MM.1S (cell line): ENCODE measurements at places on chromosomes 3 and 15.

DNA sequence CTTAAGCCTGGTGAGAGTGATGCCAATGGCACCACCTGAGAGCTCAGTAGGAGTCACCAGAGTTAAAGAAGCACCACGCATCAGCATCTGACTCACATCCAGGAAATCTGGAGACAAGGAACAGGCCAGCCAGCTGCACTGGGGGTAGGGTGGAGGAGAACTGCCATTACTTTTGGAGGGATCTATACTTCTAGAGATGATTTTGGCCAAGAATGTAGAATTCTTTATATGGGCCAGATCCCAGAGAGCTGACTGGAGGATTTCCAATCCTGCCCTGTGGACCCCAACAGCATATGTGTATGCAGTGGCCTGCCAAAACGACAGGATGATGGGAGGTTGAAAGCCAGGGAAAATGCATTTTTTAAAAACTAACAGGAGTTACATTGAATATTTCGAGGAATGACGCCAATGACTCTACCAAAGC is 29.8 kb downstream of the CCR3 start:
- DNase-seq = no peak

GRCh38 chr3:133463347-133463860 is 63.5 kb downstream of the BFSP2 start:
- peak; percentile 55 for DNase-seq

DNA sequence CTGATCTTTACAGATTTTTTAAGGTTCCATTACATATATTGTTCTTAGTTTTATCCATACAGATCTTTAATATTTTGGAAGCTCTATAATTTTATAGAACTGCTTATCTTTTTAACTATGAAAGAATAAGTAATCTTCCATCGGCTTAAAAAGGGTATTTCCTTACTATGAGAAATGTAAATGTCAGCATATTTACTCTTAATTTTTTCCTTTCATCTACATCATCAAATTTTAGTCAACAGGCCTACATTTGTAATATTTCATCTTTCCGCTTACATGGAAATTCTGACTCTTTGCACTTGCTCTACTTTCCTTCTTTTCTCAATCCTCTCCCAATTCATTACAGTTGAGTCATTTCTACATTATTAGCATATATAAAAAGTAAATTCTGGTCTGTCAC is 111.3 kb upstream of the GOLGA6L6 start:
- no peak for DNase-seq

- no peak for DNase-seq
These were observed 12.7 kb downstream of the TRPM1 start for GRCh38 chr15:31088672-31089367.

DNA sequence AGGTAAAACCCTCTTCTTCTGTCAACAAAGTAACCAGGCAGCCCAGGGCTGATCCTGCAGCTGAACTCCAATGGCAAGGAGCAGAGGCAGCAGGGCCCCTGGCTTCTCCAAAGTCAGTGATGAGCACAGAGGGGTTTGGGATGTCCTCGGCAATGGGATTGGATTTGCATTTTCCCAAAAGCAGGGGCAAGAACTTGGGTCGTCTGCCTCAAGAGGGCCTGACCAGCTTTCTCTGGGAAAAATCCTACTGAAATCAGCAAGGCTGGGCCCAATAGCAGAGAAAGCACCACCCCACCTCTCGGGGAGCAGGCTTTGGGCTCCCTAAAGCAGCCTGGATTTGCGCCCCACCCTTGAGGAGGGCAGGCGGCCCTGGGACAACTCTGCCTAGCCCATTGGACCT is 210.0 kb upstream of the IGF1R start:
- DNase-seq = no peak

- no peak for DNase-seq
These were observed 553.1 kb upstream of the CBLB start for GRCh38 chr3:106421909-106422308.
